ENCODE measurements at places on chromosomes 16 and 17. TPM values are rescaled to one million over a fixed set of nuclear protein-coding genes. Genes with fewer than 3 reads are reported as not detected.

The CMTM2 gene
- not detected for polyA plus RNA-seq

The C1QTNF1 gene
- polyA plus RNA-seq = not detected

The PITPNM3 gene
- not detected for polyA plus RNA-seq

The ENO3 gene
- 3.1 TPM for polyA plus RNA-seq

The ODAD4 gene
- 0.10 TPM for polyA plus RNA-seq

The ITGAD gene
- polyA plus RNA-seq = not detected

The KRTAP4-3 gene
- not detected for polyA plus RNA-seq

The ASPA gene
- polyA plus RNA-seq = not detected

The SLC39A11 gene
- polyA plus RNA-seq = 13.7 TPM

The SUPT6H gene
- 14.2 TPM for polyA plus RNA-seq

The LITAF gene
- 318 TPM for polyA plus RNA-seq

Data from IgD-negative memory B cell (primary cell).